ENCODE measurements at places on chromosomes 5 and 9. TPM values are rescaled to one million over a fixed set of nuclear protein-coding genes. Genes with fewer than 3 reads are reported as not detected.

The DOCK2 gene
- 7.5 TPM for total RNA-seq

The SPINK6 gene
- not detected for total RNA-seq

The ENTPD8 gene
- not detected for total RNA-seq

The DCANP1 gene
- not detected for total RNA-seq

The FST gene
- 3.2 TPM for total RNA-seq

The SEMA5A gene
- 25.3 TPM for total RNA-seq

- no peak for DNase-seq
Measured at GRCh38 chr5:144206141-144206540, 35.5 kb downstream of the KCTD16 start.

DNA sequence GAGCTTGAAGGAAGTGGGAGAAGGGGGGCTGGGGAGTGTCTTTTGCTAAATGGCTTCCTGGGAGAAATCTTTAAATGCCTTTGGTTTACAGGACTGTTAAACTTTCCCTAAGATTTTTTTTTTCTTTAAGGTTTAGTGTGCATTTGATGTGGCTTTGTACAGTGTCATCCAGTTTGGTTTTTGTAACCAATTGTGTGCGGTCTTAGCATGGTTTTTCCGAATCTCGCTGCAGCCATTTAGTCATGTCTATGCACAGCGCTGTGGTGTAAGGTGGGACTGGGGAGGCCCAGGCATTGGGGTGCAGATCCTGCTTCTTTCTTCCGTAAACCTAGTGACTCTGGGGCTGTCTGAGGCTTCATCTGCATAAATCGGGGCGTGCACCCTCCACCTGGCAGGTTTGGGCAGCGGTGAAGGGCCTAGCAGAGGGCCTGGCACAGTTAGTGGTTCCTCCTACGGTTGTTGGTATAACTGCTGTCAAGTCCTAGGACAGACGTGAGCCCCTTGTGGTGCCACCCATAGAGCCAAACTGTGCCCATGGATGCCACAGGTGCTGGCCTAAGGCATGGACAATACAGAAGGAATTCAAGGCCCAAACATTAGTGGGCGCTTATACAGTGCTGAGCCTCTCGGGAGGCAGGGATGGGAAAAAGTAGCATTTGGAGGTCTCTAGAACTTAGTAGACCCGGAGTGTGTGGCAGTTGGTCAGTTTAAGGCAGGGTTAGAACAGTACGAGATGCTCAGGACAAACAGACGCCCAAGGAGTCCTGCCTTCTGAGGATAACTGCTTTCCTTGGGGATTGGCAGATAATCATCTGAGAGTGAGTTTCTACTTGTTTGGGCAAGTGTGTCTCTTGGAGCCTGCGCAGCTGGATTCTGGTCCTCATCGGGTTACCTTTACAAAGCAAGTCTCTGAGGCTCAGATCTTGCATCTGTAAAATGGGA is 1.5 kb downstream of the PRRC2B start:
- no peak for DNase-seq

- no peak for DNase-seq
Measured at GRCh38 chr5:135069016-135069770, 35.2 kb upstream of the PITX1 start.
